Right lung (tissue), 10 donors: ENCODE measurements at places on chromosomes 7 and 10. TPM values are rescaled to one million over a fixed set of nuclear protein-coding genes. Genes with fewer than 3 reads are reported as not detected.

KIN gene
- polyA plus RNA-seq = 25.2 TPM

- no peak for DNase-seq
These were observed 269.0 kb downstream of the RPS24 start for GRCh38 chr10:78302739-78302988.

DNA sequence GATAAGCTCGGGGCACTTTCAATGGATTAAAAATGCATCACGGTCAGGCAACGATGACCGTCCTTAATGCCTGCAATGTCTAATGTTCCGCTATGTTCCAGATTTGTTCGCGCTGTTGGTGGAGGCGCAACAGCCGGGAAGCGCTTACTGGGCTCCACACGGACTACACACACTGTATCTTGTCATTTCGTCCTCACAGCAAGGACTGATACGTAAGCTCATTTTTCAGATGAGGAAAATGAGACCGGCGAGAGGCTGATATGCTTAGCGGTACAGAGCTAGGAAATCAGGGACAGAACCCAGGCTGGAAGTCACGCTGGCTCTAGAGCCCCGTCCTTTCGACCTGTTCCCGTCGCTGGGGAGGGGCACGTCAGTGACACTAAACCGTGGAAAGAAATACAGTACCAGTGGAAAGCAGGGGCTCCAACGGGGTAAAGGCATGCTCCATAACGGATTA, 670 bp downstream of the TPK1 start:
- DNase-seq = peak; percentile 63

DNA sequence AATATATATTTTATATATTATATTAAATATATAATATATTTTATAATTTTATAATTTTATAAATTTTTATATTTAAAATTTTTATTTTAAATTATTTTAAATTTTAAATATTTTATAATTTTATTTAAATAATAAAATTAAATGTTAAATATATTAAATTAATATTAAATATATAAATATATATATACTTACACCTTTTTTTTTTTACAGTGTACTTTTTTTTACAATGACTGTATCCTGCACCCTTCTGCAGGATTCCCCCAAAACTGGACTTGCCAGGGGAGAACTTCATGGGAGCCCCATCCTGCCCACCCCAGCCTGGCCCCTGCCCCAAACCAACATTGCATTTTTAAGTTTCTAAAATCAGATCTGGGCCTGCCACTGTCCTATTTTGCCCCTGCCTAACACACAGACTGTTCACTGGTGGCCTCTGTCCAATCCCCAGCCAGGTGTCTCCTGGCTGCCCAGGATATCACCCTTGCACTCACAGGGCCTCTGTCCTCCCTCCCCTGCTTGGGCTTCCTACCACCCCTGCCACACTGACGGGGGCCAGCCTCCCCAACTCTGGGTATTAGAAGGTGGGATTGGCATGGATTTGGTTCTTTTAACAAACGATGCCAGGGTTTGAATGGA, 138.0 kb downstream of the ADCY1 start:
- no peak for DNase-seq

UCMA gene
- 0.37 TPM for polyA plus RNA-seq

- DNase-seq = no peak
These were observed 35.0 kb upstream of the ARHGAP12 start for GRCh38 chr10:31963589-31963980.

GRCh38 chr7:130154131-130154500, 51.1 kb downstream of the TMEM209 start:
- no peak for DNase-seq

GRCh38 chr10:62388328-62388727, 14.2 kb downstream of the ZNF365 start:
- no peak for DNase-seq

DNA sequence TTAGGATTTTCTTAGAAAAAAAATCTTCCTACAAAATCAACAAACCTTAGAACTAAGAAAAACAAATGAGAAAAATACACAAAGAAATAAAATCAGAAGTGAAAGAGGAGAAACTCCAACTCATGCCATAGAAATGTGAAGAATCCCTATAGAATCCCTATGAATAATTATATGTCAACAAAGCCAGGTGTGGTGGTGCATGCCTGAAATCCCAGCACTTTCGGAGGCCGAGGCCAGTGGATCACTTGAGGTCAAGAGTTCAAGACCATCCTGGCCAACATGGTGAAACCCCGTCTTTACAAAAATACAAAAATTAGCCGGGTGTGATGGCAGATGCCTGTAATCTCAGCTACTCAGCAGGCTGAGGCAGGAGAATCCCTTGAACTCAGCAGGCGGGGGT, 27.1 kb downstream of the ACSM6 start:
- DNase-seq = no peak

DNA sequence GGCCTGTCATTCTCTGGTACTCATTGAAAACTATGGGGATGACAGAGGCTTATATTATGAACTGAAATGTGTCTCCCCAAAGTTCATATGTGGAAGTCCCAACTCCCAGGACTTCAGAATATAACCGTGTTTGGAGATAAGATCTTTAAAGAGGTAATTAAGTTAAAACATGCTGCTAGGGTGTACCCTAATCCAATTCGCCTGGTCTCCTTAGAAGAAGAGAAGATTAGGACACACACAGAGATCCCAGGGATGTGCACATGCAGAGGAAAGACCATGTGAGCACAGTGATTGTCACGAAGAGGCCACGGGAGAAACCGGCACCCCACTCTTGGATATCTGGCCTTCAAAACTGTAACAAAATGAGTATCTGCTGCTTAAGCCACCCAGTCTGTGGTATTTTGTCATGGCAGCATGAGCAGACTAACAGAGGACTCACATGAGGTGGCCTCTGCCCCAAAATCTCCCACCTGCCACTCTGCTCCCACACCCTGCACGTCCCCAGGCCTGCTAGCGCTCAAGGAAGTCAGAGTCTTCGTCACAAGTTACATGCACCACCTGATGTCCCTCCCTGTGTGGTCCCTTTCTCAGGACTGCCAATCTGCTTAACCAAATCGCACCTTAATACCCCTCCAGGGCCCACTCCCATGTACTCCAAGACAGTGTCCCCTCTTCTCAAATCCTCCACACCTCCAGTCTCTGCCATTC, 26.8 kb downstream of the PLAC9 start:
- DNase-seq = no peak

DNA sequence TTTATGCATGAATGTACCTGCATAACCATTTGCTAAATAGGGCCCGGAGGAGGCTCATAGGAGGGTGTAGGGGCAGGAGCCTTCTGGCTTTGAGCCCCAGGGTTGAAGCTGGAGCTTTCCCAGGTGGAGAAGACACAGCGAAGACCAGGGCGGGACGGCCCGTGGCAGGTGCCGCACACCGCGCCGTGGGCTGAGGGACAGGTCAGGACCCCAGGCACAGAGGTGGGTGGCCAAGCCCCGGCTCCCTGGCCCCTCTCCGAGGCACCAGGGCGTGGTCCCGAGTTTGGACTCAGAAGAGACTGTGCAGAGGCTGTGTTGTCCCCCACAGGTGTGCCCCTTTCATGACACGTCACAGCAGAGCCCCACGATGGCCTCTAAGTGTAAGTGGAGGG, 56.5 kb downstream of the PWWP2B start:
- DNase-seq = no peak

- DNase-seq = no peak
These were observed 273.2 kb upstream of the ZNF32 start for GRCh38 chr10:43921881-43922280.

- DNase-seq = no peak
These were observed 97.9 kb upstream of the PTN start for GRCh38 chr7:137441451-137441850.

- no peak for DNase-seq
These were observed 167.7 kb upstream of the TNRC18 start for GRCh38 chr7:5591278-5591874.
